ENCODE measurements at places on chromosomes 5 and 9. TPM values are rescaled to one million over a fixed set of nuclear protein-coding genes. Genes with fewer than 3 reads are reported as not detected.

DNA sequence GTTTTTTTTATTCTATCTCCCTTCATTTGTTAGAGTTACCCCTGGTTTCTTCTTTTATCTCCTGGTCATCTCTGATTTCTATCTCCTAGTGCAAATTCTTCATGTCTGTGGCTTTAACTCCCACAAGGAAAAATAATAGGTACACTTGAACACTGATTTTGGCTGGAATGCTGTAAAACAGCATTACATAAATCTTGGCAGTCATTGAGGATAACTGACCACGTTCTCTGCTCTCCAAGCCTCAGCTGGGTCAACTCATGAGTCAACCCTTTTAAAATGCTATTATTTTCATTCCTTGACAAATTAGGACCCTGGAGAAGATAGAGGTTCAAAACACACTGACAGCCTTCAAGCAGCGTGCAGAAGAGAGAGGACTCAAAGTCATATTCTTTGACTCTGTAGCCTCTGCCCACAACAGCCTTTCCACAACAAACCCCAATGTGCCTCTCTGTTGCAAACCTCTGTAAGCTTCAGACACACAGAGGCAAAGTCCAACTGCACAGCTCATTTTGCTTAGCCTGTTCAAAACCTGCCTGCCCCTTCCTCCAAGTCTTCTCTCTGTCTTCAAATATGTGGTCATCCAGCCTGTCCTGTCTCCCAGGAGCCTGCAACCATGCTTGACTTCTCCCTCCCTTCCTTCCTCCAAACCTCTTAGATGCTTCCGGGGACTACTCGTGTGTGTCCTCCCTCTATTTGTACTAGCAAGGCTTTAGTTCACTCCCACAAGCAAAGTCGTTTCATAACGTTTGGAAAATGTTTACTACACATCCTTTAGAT lies 398.4 kb downstream of the MED10 start:
- no peak for DNase-seq

DNA sequence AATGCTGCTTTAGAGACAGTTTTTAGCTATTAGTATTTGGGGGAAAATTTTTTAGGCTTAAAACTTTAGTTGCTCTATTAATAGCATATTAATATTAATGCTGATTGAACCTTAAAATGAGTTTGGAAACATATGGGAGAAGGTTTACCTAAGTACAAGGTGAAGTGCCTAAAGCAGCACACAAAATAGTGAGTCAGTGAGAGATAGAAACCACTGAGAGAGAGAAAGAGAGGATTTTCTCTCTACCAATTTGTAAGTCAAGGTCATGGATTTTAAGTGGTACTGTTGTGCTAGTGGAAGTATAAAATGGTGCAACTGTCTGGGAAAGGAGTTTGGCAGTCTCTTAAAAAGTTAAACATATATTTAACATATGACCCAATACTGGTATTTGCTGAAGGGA lies 64.9 kb downstream of the MARCHF3 start:
- no peak for DNase-seq

DNA sequence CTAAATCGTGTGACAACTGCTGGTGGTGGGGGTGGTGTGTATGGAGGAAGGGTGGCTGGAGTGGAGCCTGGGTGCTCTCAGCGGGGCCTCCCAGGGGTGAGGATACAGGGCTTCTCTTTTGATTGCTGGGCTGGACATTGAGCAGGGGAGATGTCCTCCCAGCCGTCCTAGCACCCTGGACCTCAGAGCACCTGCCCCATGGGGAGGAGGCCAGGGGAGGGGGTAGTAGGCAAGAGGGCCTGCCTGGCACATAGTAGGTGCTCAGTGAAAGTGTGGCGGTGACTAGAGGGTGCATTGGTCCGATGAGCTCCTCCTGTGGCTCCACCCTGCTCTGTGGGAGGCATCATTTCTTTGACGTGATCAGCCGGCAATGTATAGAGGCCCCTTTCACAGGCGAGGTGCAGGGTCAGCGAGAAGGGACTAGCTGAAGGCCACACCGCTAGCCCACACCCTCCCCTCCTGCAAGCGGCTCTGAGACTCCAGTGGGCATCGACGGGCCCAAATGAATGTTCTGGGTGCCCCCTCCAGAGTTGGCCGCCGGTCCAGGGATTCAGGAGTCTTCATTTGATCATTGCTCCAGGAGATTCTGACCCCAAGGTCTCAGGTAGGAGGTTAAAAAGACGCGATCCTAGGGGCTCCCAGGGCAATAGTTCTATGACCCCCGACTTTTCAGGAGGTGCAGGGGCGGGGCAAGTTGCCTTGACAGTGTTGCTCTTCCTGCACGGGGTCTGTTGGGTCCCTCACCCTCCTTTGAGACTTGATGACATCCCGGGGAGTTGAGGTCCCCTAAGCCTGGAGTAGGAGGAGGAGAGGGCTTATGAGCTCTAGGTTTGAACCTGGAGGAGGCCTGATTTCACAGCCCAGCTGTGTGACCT lies 255.5 kb downstream of the PBX3 start:
- DNase-seq, result no peak

Gene ROR2
- not detected for total RNA-seq
